ENCODE measurements at places on chromosomes 6 and 20.

DNA sequence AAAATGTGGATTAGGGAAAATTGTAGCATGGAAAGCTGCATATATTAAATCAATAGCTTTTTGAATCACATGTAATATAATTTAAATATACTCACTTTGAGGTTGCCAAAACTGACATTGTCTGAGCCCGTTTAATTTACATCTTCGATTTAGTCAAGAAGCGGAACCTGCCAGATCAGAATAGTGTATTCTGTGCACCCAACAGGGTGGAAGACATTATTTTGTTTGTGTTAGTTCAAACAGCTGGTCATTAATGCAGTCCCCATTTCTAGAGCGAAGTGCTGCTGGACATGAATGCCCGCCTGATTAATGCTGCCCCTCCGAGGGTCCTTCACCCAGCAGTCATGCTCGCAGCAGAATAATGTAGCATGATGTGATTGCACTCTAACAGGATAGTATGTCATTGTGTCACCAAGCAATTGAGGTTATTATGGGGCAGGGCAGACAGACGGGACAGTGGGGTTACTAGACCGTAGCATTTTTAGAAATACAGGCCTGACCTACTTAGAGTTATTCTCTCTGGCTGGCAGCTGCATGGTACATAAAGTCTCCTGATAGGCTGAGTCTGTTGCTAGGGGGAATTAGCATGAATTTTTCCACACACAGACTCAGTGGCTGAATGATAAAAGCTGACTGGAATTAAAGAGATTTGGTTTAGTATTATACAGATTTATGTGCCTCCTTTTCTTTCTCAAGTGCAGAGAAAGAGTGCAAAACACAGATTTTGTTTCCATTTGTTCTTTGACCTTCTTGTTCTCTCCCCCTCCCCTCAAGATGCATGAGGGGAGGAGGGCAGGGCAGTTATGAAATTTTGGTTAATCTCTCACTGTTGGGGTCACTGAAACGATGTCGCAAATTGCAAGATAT, 147.1 kb downstream of the PRL start:
- DNase-seq, result no peak

GRCh38 chr6:150924808-150925589, 59.5 kb downstream of the MTHFD1L start:
- no peak for DNase-seq

DNA sequence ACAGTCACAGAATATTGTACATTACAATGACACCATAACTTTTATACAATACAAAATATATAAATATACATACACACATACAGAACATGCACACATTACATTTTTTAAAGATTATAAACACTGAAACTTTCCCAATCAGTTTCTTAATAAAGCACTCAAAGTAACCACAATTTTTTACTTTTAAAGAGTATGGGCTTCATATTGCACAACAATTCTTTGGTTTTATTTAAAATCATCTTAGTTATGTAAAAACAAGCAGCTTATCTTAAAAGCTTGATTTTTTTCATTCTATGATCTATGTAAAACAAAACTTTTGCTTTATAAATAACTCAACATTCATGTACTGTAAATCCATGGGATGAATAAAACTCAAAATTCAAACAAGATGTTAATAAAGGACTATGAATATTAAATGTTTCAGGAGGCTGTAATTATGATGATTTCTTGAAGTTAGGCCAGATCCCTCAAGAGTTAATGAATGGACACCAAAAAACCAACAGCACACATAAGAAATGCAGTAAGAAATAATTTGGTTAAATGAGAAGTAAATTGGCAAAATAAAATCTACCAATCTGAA, 93.1 kb upstream of the BCLAF1 start:
- DNase-seq, result no peak

DNA sequence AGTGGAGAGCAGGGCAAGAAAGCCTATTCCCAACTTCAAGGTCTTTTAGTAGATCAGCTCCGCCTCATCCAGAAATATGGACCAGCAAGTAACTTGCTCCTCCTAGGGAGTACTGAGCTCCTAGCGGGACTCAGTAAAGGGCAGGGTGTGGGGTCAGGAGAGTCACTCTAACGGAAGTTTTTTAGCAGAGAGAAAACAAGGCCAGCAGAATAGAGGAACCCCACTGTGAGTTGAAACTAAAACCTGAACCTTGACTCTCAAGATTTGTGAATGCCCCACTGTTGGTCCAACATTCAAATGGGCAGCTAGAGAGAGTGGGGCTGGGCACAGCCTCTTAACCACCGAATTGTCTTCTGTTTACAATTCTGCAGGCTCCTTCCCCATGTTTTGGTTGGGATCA, 244.8 kb downstream of the FARS2 start:
- DNase-seq, result no peak

DNA sequence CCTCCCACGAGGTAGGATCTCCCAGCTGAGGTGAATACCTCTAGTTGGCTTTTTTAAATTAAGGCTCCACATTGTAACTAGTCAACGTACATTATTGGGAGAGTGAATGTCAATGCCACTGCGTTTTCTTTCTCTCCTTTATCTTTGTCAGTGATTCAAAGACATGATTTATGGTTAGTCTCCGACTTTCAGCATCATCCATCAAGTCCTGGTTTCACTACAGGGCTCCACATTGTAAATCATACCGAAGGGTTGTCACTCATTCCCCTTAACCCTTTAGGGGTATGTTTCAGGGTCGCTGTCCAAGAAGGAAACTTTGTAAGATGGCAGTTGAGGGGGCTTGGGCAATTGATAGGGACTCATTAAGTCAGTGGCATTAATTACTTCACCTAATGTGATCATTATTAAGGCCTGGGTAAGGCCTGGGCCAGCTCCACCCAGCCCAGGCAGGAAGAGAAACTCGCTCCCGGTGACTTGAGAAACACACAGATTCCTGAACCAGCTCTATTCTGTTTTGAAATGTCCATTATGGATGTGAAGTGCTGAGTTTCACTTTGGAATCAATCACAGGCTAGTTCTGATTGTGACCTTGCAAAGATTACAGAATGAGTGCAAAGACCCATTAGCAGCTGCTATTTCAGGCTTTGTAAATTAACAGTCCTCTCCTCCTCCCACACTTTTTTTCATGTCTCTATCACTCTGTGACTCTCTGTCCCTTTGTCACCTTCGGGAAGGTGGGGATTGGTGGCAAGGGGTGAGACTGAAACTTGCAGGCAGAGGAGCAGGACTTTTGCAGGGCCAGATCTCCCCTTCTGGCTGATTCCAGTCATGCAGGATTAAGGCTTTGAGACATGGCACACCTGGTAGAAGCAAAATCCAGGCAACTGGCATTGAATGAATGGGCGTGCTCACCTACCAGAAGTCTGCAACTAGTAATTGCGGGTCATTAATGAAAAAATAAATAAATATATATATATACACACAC, 222.4 kb downstream of the TSHZ2 start:
- DNase-seq, result no peak

Data from SW 1271 (cell line).